ENCODE measurements at places on chromosomes 11 and 22. TPM values are rescaled to one million over a fixed set of nuclear protein-coding genes. Genes with fewer than 3 reads are reported as not detected.

- peaks cover 4% of the 10 kb centered on the region for H3K36me3 ChIP-seq
- H3K27me3 ChIP-seq, result no peaks in the 10 kb centered on the region
- DNase-seq, result no peak
- no peak overlapping the region for H3K4me3 ChIP-seq
- peaks cover 14% of the 10 kb centered on the region for H3K4me1 ChIP-seq
These were observed 108.2 kb upstream of the CRYBB3 start for GRCh38 chr22:25091458-25091857.

- H3K4me3 ChIP-seq, result no peak overlapping the region
These were observed 137.5 kb upstream of the SYT13 start for GRCh38 chr11:45423475-45424120.

GRCh38 chr22:29739346-29739875, 19.6 kb downstream of the CABP7 start:
- peaks cover 3% of the 10 kb centered on the region for H3K36me3 ChIP-seq
- H3K4me1 ChIP-seq, result no peaks in the 10 kb centered on the region
- no peak for DNase-seq

DNA sequence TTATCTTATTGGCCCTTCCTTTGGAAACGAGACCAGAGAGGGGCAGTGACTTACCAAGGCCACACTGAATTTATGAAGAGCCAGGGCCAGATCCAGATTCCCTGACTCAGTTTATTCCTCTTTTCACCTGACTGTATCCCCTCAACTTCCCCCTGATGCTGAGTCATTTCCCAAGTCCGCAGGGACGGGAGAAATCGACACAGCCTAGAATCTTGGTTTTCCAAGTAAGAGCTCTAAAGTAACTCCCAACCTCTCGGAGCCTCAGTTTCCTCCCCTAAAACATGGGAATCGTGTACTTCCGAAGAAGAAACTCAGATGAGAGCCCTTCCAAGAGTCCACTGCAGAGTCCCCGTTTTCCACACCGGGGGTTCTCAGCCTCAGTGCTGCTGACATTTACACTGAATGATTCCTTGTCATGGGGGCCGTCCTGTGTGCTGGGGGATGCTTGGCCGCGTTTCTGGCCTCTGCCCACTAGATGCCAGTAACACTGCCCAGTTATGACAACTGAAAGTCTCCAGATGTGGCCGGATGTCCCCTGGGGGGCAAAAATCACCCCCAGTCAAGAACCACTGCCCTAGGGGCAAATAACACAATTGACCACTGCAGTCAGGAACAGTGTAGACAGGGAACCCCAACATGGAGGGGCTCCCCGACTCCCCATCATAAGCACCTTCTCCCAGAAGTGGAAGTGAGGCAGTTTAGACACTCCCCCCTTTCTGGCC, 11.2 kb downstream of the MPST start:
- H3K27ac ChIP-seq, result peak overlapping the region; percentile 12
- peaks cover 11% of the 10 kb centered on the region for H3K27me3 ChIP-seq
- peaks cover 7% of the 10 kb centered on the region for H3K36me3 ChIP-seq
- no peak overlapping the region for H3K4me3 ChIP-seq

GRCh38 chr11:107494055-107494454, 36.4 kb upstream of the CWF19L2 start:
- no peak overlapping the region for H3K4me3 ChIP-seq
- H3K27ac ChIP-seq, result no peak overlapping the region
- no peaks in the 10 kb centered on the region for H3K36me3 ChIP-seq

DNA sequence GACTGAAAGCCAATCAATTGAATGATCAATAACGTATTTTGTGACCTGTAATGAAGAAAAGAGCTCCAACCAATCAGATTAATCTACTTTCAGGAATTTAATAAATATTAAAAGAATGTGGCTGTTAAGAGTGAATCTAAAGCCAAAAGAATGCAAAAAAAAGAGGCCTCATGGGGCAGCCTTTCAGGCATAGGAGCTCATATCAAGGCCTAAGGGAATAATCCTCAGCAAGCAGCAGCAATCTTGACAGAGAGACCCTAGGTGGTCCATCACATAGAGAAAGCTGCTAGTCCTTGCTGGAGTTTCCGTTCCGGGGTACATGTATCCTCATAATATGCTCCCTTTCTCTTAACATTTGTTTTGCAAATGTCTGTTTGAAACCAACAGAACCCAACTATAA, 313.1 kb upstream of the PITPNB start:
- no peaks in the 10 kb centered on the region for H3K27me3 ChIP-seq
- H3K36me3 ChIP-seq, result no peaks in the 10 kb centered on the region
- no peak overlapping the region for H3K27ac ChIP-seq
- peaks cover 60% of the 10 kb centered on the region for H3K4me1 ChIP-seq
- H3K4me3 ChIP-seq, result no peak overlapping the region

DNA sequence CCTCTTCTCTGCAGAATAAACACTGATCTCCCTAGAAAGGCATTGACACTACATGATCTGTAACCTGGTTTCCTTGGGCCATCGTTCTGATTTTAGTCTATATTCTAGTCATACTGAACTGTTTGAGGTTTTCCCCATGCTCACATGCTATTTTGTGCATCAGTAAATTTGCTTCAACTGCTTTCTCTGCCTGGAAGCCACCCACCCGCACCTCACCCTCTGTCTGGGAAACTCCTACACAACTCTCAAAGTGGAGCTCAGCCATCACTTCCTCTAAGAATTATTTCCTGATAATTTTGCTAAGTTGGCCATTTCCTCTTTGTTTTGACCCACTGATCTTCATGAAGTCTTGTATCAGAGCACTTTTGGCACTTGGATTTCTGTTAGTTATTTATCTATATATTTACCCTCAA, 36.1 kb downstream of the MMP20 start:
- H3K36me3 ChIP-seq, result peaks cover 2% of the 10 kb centered on the region
- H3K27me3 ChIP-seq, result no peaks in the 10 kb centered on the region
- no peak for DNase-seq
- no peaks in the 10 kb centered on the region for H3K4me1 ChIP-seq
- no peak overlapping the region for H3K27ac ChIP-seq

GRCh38 chr11:72600557-72600956, 73.7 kb downstream of the PDE2A start:
- peaks cover 63% of the 10 kb centered on the region for H3K27me3 ChIP-seq
- H3K27ac ChIP-seq, result no peak overlapping the region
- no peak for DNase-seq
- H3K36me3 ChIP-seq, result no peaks in the 10 kb centered on the region

DNA sequence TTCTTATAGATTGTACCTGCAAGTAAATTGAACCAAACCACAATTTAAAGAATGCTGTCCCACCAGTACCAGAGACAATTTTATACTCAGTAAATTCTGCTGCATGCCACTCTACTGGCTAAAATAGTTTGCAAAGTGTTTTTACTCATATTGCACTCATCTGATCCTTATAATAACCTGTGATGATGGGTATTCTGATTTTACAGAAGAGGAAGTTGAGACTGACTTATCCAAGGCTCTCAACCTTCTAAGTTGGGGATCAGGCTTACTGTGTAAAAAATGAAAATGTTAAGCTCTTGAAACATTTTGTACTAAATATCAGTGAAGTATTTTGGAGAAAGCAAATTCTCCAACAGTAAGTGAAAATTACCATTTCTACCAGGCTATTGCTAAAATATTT, 37.9 kb downstream of the RNF169 start:
- H3K4me3 ChIP-seq, result no peak overlapping the region
- H3K36me3 ChIP-seq, result peaks cover 4% of the 10 kb centered on the region
- H3K27ac ChIP-seq, result no peak overlapping the region
- no peak for DNase-seq
- H3K4me1 ChIP-seq, result peaks cover 21% of the 10 kb centered on the region

GRCh38 chr11:131248588-131248987, 121.8 kb upstream of the NTM start:
- no peak overlapping the region for H3K4me3 ChIP-seq
- H3K4me1 ChIP-seq, result peaks cover 13% of the 10 kb centered on the region
- no peak overlapping the region for H3K27ac ChIP-seq
- no peaks in the 10 kb centered on the region for H3K36me3 ChIP-seq
- H3K27me3 ChIP-seq, result peaks cover 53% of the 10 kb centered on the region

GRCh38 chr11:114816791-114817190, 138.5 kb downstream of the NXPE2 start:
- no peak for DNase-seq
- H3K4me3 ChIP-seq, result no peak overlapping the region
- no peaks in the 10 kb centered on the region for H3K4me1 ChIP-seq
- no peaks in the 10 kb centered on the region for H3K36me3 ChIP-seq

DNA sequence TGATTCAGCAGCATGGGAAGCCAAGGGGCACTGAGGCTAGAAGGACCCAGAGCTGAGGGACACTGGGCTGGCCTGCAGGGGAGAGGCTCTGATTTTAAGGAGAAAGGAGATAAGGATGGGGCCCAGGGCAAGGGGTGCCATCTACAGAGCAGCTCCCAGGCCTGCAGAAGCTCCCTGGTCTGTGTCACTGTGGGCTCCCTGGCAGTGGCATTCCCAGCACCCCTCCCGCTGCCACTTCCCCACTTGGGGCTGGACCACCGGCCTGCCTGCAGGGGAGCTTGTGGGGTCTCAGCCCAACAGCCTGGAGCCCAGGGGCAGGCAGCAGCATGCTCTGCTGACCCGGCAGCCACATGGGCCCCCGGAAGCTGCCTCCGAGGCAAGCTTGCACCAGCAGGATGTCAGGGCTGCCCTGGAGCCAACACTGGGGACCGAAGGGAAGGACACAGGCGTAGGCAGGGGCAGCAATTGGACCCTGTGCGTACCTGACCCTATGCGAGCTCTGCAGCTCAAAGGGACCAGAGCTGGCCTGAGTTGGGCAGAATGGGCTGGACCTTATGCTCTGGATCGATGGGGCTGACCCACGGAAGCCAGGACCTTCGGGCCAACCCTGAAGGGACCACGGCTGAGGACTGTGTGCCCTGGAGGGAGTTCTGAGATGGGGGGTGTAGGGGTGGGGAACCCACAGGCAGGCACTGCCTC, 35.4 kb upstream of the WNT7B start:
- DNase-seq, result peak; percentile 88
- H3K27me3 ChIP-seq, result no peaks in the 10 kb centered on the region
- H3K4me3 ChIP-seq, result no peak overlapping the region
- H3K4me1 ChIP-seq, result peaks cover 63% of the 10 kb centered on the region
- H3K27ac ChIP-seq, result no peak overlapping the region

DNA sequence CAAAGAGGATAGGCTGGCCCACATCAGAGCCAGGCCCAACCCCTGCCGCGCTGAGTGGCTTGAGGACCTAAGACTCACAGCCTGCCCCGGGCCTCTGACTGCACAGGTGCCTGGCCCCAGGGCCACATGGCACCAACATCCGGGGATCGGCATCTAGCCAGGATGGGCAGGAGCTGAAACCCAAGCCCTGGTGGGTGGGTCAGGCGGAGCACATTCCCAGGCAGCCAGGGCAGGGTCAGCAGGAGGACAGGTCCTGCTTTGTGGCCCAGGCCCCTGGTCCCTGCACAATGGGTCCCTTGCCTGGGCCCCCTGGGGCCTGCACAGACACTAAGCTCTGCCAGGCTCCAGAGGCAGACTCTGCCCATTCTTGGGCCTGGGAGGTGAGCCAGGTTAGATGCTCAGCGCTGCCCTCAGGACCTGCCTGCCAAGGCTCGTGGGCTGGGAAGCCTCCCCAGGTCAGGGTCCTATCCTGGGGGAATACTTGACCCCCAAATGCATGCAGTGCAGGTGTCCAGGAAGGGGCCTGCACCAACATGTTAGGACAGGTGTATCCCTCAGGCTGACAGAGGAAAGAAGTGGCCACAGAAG, 33.5 kb downstream of the ARVCF start:
- no peak overlapping the region for H3K27ac ChIP-seq
- peak; percentile 88 for DNase-seq
- H3K36me3 ChIP-seq, result peaks cover 6% of the 10 kb centered on the region
- no peaks in the 10 kb centered on the region for H3K27me3 ChIP-seq

GRCh38 chr11:69493931-69494821, 12.7 kb downstream of the LINC01488 start:
- peak; percentile 69 for DNase-seq
- peaks cover 22% of the 10 kb centered on the region for H3K4me1 ChIP-seq
- H3K27me3 ChIP-seq, result peaks cover 15% of the 10 kb centered on the region
- H3K27ac ChIP-seq, result no peak overlapping the region
- H3K4me3 ChIP-seq, result no peak overlapping the region

GRCh38 chr22:31020334-31020733, 51.3 kb downstream of the TUG1 start:
- H3K27ac ChIP-seq, result no peak overlapping the region
- no peaks in the 10 kb centered on the region for H3K36me3 ChIP-seq
- H3K27me3 ChIP-seq, result no peaks in the 10 kb centered on the region
- no peak for DNase-seq

- H3K4me3 ChIP-seq, result no peak overlapping the region
- H3K36me3 ChIP-seq, result no peaks in the 10 kb centered on the region
- peak; percentile 55 for DNase-seq
- no peaks in the 10 kb centered on the region for H3K27me3 ChIP-seq
These were observed 15.8 kb downstream of the P2RY2 start for GRCh38 chr11:73233692-73234470.

DNA sequence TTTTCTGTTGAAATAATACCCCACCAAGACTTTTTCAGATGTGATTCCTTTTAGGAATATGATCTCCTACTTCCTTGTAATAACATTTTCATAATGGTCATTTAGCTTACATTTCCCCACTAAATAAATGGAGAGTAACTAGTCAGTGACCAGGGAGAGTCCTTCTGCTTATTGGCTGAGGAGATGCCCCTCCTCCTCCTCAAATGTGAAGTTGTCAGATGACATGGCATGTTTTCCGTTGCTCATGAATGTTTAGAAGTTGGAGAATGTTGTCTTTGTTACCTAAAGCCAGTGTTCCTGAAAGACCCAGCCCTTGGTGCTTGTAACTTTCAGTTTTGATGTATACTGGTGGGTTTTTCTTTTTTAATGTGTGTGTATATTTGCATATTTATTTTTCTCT, 38.2 kb downstream of the CSRP3 start:
- H3K4me1 ChIP-seq, result peaks cover 39% of the 10 kb centered on the region
- no peak for DNase-seq
- no peak overlapping the region for H3K27ac ChIP-seq
- H3K36me3 ChIP-seq, result peaks cover 19% of the 10 kb centered on the region
- no peak overlapping the region for H3K4me3 ChIP-seq
- H3K27me3 ChIP-seq, result no peaks in the 10 kb centered on the region

The KCTD14 gene
- 0.47 TPM for total RNA-seq

The ZNF215 gene
- total RNA-seq, result 2.3 TPM

The LRRC4C gene
- 1.2 TPM for total RNA-seq

The MICALL1 gene
- 65.5 TPM for total RNA-seq

The PRDM10 gene
- 13.1 TPM for total RNA-seq

The OR51M1 gene
- total RNA-seq, result not detected

The TOB2 gene
- 42.0 TPM for total RNA-seq

The GPR83 gene
- total RNA-seq, result not detected

The ADM2 gene
- total RNA-seq, result 1.5 TPM

The RHOD gene
- total RNA-seq, result 26.5 TPM

The MUC2 gene
- total RNA-seq, result not detected

The SYT8 gene
- total RNA-seq, result 7.3 TPM
